T-helper 2 cell treated with Interferon-gamma antibody and Interleukin-4, amounts not matched to agents 100 ng/mL and 5 ng/mL, for 36 hours (primary cell): ENCODE measurements at places on chromosomes 2 and 18. TPM values are rescaled to one million over a fixed set of nuclear protein-coding genes. Genes with fewer than 3 reads are reported as not detected.

The DCTN1 gene
- total RNA-seq = 105 and 110 TPM in 2 replicates

The PAIP2B gene
- total RNA-seq = 0.82 and 0.89 TPM in 2 replicates

The KATNAL2 gene
- 0.73 and 1.0 TPM in 2 replicates for total RNA-seq

The HOXD13 gene
- not detected in 2 replicates for total RNA-seq

The PMAIP1 gene
- 23.6 and 24.1 TPM in 2 replicates for total RNA-seq

The CMPK2 gene
- 47.0 and 48.5 TPM in 2 replicates for total RNA-seq

The FSIP2 gene
- total RNA-seq = 0.05 and 0.25 TPM in 2 replicates

The KLHL29 gene
- total RNA-seq = 2.2 TPM in 2 replicates

The DQX1 gene
- 0.80 and 1.1 TPM in 2 replicates for total RNA-seq

The TMEM163 gene
- total RNA-seq = 0.25 and 0.30 TPM in 2 replicates

The DIPK1C gene
- total RNA-seq = not detected in 2 replicates

The IL36G gene
- total RNA-seq = not detected in 2 replicates

The MTCL1 gene
- 0.91 and 0.93 TPM in 2 replicates for total RNA-seq

The ODC1 gene
- 63.3 and 64.7 TPM in 2 replicates for total RNA-seq

The KCTD1 gene
- total RNA-seq = 4.4 and 5.5 TPM in 2 replicates

The IL36RN gene
- total RNA-seq = not detected in 2 replicates

The CD8B gene
- 0.68 and 0.80 TPM in 2 replicates for total RNA-seq

The SIX3 gene
- total RNA-seq = 0.14 and 0.18 TPM in 2 replicates

The RBM44 gene
- total RNA-seq = 0.84 and 0.93 TPM in 2 replicates

The RTP5 gene
- total RNA-seq = 0.07 and 0.09 TPM in 2 replicates

The DAPL1 gene
- total RNA-seq = not detected in 2 replicates

The EVX2 gene
- total RNA-seq = not detected in 2 replicates

The HS6ST1 gene
- 14.7 and 15.4 TPM in 2 replicates for total RNA-seq

The HJURP gene
- 79.4 and 80.0 TPM in 2 replicates for total RNA-seq

The DNAH7 gene
- total RNA-seq = 0.11 TPM in 1 of 2 replicates, not detected in the other

The ATG4B gene
- total RNA-seq = 89.4 and 93.2 TPM in 2 replicates

The TMEM169 gene
- total RNA-seq = 2.3 and 2.7 TPM in 2 replicates

The REG3G gene
- not detected in 2 replicates for total RNA-seq

The MLPH gene
- not detected in 2 replicates for total RNA-seq

The GRB14 gene
- not detected in 2 replicates for total RNA-seq

The TEKT4 gene
- 0.39 and 0.59 TPM in 2 replicates for total RNA-seq

The CD8A gene
- total RNA-seq = 2.4 and 3.2 TPM in 2 replicates

The ADAM23 gene
- total RNA-seq = 0.18 TPM in 2 replicates

The PER2 gene
- total RNA-seq = 17.6 and 19.4 TPM in 2 replicates

The NTSR2 gene
- total RNA-seq = not detected in 2 replicates

The CAPN13 gene
- total RNA-seq = not detected in 2 replicates

The NGEF gene
- total RNA-seq = not detected in 2 replicates
